Hindlimb muscle (tissue), 1 donor: ENCODE measurements at places on chromosomes 5 and 9. TPM values are rescaled to one million over a fixed set of nuclear protein-coding genes. Genes with fewer than 3 reads are reported as not detected.

- no peak for DNase-seq
Observed at GRCh38 chr9:130518943-130519799, 60.2 kb upstream of the FUBP3 start.

DNA sequence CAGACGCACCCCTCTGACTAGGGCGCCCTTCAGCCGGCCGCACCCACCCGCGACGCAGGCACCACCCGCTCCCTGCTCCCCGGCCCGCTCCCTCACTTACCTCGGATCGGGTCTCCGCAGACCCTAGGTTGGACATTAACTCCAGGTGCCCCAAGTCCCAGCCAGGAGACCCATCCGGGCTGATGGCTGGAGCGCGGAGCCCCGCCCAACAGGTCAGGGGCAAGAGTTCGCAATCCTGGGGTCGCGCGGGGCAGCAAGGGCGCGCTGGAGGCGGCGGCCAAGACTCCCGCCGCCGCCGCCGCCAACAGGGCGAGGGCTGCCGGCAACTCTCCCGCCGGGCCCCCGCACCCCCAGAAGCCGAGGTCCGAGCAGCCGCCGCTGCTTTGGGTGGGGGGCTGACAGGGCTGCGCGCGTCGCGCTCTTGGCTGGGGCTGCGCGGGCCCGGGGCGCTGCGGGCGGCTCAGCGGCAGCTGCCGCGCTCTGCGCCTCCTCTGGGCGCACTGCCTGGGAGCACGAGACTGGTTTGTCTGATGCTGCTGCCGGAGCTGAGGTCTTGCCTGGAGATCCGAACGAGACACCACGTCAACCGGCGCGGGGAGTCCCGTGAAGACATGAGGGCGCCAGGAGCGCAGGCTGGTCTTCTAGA is at the start of gene GDNF:
GDNF (minus strand) TSS at position 635 of the 646 bp plus-strand sequence. CDS start 5,245 bp downstream, outside the sequence.
- DNase-seq: peak; percentile 80

DNA sequence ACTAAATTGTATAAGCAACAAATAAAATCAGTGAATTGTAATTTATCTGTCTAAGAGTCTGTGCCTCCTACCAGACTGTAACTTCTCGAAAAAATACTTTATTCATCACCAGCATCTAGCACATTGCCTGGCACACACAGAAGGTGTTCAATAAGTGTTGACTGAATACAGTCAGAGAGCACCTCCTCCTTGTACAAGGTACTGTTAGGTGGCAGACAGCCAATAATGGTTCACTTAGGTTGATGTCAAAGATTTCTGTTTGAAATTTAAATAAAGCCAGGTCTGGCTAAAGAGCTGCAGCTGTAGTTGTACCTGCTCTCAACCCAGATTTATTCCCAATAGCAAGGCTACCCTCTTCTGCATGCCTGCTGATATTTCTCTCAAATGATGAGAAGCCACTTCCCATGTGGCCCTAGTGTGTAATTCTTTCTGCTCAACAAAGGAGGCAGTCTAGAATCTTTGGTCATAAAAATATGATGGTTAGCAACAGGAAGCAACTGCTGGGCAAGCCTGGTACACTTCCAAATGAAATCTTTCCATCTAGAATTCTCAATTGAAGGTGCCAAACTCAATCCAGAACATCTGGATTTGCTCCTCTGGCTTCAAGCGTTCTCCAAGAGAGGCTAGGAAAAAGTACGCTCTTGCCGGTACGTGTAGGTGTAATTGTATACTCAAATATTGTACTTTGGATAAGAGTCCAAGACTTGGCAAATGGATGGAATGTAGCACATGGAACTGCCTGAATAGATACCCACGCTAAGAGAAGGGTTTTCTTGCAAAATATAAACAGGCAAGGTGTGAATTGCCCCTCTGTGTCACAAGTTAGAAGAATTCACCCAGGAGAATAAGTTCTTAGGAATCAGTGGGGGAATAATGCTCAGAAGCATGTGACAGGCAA is 95.6 kb downstream of the NR6A1 start:
- DNase-seq: no peak

- no peak for DNase-seq
Observed at GRCh38 chr5:91150234-91150633, 232.9 kb downstream of the ARRDC3 start.

- DNase-seq: no peak
Observed at GRCh38 chr5:19369048-19369447, 619.0 kb downstream of the CDH18 start.

DNA sequence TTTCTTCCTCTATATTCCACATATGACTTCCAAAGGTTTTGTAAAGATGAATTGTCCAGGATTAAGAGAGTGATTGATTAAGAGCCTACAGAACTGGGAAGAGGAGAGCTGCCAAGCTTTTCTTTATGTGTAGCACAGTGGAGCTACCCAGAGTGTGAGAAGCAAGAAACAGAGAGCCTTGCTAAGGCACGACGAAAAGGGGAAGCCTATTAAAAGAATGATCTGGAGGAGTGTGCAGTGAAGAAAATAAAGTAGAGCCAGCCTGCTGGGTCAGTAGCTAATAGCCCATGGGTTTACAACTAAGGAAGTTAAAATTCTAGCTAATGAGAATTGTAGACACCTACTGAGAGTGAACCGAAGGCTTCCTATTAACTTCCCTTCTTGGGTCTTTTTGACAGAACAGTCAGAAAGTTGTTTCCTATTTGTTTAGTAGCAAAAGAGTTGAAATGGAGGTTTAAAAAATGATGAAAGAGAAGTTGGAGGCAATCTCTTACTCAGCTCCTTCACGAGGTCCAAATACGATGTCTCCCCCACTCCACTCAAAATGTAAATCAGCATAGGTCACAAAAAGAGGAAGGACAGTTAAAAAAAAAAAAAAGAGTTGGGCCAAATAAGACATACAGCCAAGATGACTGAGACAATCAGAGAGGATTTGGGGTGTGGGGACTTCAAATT is 957 bp upstream of the PRR16 start:
- no peak for DNase-seq

DNA sequence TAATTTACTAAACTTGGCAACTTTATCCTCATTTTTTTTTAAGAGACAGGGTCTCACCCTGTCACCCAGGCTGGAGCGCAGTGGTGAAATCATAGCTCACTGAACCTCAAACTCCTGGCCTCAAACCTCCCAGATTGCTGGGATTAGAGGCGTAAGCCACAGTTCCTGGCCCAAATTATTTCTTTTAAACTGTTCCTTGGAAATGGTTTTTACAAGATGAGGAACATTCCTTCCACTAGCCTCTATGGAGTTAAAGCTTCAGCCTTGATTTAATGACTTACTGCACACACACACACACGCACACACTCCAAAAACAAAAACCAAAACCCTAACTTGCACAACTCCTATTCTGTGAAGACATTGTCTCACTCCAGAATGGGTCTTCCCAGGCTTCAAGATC is 77.2 kb upstream of the TARS1 start:
- no peak for DNase-seq

DNA sequence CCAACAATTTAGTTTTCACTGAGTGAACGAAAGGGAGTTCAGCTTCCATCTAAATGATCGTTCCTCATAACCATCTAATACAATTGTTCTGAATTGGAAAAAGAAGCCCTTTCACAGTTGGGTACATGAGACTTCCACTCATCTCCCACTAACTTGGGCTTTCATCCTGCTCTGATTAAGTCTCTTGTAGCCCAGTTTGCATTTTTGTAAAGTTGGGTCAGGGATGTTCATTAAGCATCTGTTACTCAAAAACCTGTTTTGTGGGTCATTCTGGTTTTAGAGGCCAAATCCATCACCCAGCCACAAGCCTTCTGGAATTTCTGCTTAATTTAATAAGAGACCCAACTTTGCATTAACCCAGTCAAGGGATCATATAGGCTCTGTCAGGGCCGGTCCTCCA is 385.3 kb downstream of the BNC2 start:
- DNase-seq: no peak

DNA sequence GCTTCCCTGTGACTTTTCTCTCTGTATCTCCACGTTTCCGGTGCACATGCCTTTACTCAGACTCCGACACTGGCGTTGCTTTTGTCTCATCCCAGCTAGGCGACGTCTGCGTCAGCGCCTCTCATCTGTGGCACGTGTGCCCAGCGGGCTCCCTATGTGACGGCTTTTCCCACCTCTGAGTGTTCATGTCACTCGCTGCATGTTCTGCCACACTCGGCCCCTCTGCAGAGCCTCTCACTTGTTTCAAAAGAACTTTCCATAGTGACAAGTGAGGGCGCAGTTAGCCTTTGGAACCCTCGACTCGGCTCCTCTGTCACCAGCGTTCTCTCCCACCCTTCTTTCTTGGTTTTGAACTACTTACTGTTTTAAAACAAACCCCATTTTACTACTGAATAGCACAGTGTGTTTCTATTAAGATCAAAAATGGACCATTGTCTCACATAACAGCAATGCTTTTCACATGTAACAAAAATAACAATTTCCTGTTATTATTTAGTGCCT is 113.4 kb upstream of the CACNA1B start:
- DNase-seq: no peak

DNA sequence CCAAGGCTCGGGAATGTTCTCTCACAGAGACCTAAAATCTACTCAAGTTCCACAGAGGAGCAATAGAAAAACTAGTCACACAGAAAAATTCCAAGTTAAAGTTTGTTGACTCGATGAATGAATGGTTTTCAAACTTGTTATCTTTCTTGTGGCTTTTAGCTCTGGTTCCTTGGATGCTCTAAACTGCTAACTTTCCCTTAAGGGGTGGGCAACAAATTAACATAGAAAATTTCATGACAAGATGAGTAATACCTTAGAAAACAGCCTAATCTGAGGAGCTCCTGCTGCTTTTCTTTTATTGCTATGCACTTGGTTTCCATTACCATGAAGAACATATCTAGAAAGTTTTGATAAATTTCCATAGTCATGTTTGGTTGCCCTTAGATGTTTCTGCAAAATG is 100.2 kb upstream of the CCDC112 start:
- DNase-seq: no peak

GRCh38 chr5:132474881-132475496 is 15.6 kb downstream of the IRF1 start:
- DNase-seq: no peak

GRCh38 chr5:65753189-65753588 is 31.2 kb downstream of the NLN start:
- no peak for DNase-seq

GRCh38 chr9:123225374-123225813 is 43.0 kb downstream of the STRBP start:
- no peak for DNase-seq

GRCh38 chr9:82109626-82110025 is 121.1 kb downstream of the SPATA31D1 start:
- DNase-seq: no peak

- no peak for DNase-seq
Observed at GRCh38 chr5:178227929-178228328, 4.7 kb downstream of the PHYKPL start.

GRCh38 chr9:109616571-109617120 is 118.5 kb upstream of the PTPN3 start:
- no peak for DNase-seq

DNA sequence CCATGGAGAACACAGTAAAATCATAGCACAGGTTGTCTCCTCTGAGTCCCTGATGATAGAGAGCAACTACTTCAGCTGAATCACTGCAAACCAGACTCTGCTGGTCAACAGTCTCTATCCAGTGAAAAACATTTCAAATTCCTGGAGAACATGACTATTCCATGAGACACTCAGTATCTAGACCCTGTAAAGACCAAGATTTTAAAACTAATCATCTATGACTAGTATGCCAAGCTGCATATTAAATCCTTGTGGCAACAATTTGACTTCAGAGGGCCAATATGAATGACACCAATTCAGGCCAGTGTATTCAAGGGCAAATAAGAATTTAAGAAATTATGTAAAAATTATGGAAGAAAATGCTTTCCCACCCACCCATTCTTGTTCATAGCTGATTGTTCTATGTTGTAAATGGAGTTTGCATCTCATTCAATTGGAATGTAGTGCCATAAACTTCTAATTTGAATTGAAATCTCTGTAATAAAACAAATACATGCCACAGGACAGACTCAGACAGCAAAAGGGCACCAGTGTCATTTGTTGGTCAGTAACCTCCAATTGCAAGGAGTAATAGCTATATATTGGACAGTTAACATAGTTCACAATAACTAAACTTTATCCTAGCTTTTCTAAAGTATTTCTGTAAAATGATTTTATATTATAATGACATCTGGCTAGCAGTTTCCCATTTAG is 80.1 kb upstream of the LPAR1 start:
- no peak for DNase-seq

DNA sequence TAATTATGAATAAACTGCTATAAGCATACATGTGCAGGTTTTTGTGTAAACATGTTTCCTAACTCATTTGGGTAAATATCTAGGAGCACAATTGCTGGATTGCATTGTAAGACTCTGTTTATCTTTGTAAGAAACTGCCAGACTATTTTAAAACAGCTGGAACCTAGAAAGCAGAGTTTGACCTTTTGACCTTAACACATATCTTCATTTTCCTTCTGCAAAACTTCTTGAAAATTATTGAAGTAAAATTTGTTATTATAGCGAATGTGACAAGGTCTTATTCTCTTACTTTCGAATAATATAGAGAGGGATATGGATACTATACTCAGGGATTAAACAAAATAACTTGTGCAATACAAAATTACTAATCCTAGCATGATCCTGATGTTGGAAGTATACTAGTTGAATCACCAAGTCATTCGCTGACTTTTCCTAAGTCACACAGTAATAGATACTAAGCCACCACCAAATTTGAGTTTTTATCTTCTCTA is 3.2 kb upstream of the ANXA1 start:
- no peak for DNase-seq

DNA sequence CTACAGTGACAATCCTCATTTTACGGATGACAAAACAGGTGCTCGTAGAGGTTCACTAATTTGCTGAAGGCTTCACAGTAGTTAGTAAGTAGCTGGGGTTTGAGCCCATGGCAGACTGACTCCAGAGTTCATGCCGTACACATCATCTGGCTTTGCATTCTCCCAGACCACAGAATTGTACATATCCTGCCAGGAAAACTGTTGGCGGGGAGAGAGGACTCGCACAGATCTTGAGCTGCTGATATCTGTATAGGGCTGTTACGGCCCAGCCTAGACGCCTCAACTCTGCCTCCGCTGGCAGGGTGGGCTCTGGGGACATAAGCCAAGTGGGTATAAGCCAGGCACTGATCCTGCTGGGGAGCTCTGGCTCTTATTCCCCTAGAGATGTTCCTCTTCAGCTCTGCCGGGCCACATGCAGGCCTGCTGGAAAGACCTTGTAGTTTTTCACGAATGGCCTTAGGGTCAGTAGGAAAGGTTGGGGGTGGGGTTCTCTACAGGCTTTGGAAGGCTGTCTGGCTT is 16.3 kb downstream of the LARP1 start:
- peak; percentile 81 for DNase-seq

- no peak for DNase-seq
Observed at GRCh38 chr9:111350556-111350955, 20.5 kb upstream of the OR2K2 start.

DNA sequence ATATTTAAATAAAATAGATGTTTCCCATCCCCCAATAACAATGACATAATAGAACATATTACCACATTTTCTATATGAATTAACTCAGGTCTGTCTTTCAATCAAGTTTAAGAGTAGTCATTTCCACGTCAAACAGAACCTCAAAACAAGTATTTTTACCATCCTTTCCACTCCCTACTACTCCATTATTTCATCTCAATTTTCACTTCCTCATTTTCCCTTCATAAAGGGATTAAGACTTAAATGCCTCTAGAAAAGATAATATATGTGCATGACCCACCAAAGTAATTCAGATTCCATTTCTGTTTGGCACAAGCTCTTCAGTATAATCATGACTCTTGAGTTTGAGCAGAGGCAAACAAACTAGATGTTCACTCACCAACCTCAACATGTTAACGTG is 40.4 kb downstream of the ELOVL7 start:
- DNase-seq: no peak

Gene LCN6
- polyA plus RNA-seq: not detected

Gene ANXA2R
- polyA plus RNA-seq: 1.5 TPM

Gene GARNL3
- polyA plus RNA-seq: 17.8 TPM

Gene GABRA6
- polyA plus RNA-seq: not detected

Gene PCDH12
- polyA plus RNA-seq: 16.9 TPM

Gene PCSK1
- 0.04 TPM for polyA plus RNA-seq
